ENCODE measurements at places on chromosomes 13 and 19. TPM values are rescaled to one million over a fixed set of nuclear protein-coding genes. Genes with fewer than 3 reads are reported as not detected.

ZNF524 gene
- 31.2 TPM for total RNA-seq

DNA sequence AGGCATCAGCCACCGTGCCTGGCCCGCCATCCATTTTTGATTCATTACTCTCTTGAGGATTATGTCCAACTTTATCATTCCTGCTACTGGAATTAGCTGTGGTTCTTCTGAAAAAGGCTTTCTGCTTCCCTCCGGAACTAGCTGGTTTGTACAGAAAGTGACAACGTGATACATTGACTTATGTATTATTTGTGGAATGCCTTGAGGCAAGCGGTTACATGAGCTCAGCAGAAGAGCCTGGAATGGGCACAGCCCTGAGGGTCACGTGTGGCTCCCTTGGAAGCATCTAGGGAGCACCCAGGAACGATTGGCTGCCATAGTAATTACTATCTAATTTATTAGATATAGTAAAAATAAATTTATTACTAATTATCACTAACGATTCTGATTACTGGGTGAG, 14.4 kb upstream of the RETN start:
- no peaks in the 10 kb centered on the region for H3K36me3 ChIP-seq
- H3K4me1 ChIP-seq, result peaks cover 35% of the 10 kb centered on the region
- H3K27ac ChIP-seq, result no peak overlapping the region
- no peak overlapping the region for H3K4me3 ChIP-seq
- DNase-seq, result no peak
- H3K27me3 ChIP-seq, result peaks cover 2% of the 10 kb centered on the region

- DNase-seq, result no peak
- peaks cover 7% of the 10 kb centered on the region for H3K4me1 ChIP-seq
- H3K4me3 ChIP-seq, result no peak overlapping the region
- no peak overlapping the region for H3K27ac ChIP-seq
Measured at GRCh38 chr13:48210178-48210577, 22.8 kb upstream of the ITM2B start.

DNA sequence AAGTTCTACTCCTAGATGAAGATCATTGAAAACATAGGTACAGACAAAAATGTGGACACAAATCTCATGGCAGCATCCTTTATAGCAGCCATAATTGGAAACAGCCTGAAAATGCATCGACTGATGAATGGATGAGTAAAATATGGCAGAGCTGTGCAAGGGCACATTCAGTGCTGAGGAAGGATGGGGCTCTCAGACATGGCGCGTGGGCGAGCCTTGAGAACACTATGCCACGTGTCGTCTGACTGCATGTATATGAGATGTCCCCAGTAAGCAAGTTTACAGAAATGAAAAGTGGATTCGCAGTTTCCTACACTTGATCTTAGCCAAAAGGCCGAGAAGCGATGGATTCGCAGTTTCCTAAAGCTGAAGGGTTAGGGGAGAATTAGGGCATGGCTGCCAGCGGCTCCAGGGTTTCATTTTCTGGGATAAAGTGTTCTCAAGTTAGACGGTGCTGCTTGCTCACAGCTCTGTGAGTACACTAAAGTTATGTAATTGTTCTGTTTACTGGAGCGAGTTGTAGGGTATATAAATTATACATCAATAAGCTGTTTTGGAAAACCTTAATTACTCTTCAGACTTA, 78.0 kb downstream of the RAB20 start:
- H3K36me3 ChIP-seq, result no peaks in the 10 kb centered on the region
- DNase-seq, result no peak
- no peaks in the 10 kb centered on the region for H3K4me1 ChIP-seq
- peaks cover 3% of the 10 kb centered on the region for H3K27me3 ChIP-seq

GRCh38 chr13:44191504-44192171, 182.0 kb upstream of the SERP2 start:
- H3K4me1 ChIP-seq, result peaks cover 29% of the 10 kb centered on the region
- peaks cover 1% of the 10 kb centered on the region for H3K36me3 ChIP-seq
- H3K27me3 ChIP-seq, result peaks cover 30% of the 10 kb centered on the region
- peak overlapping the region; percentile 8 for H3K4me3 ChIP-seq

NOVA2 gene
- total RNA-seq, result 0.04 TPM

ZNF546 gene
- 8.9 TPM for total RNA-seq

GRCh38 chr13:77986713-77987112, 68.1 kb upstream of the EDNRB start:
- DNase-seq, result no peak
- peaks cover 7% of the 10 kb centered on the region for H3K27me3 ChIP-seq
- H3K27ac ChIP-seq, result no peak overlapping the region
- H3K4me3 ChIP-seq, result no peak overlapping the region
- no peaks in the 10 kb centered on the region for H3K36me3 ChIP-seq

GRCh38 chr19:15332311-15332996, at the start of gene BRD4:
Gene BRD4 (minus strand): TSS chr19:15332539. CDS start chr19:15273099, 59,440 bp downstream.
- peak; percentile 74 for DNase-seq
- H3K36me3 ChIP-seq, result peaks cover 9% of the 10 kb centered on the region
- peaks cover 40% of the 10 kb centered on the region for H3K4me1 ChIP-seq
- H3K27ac ChIP-seq, result peak within 1 kb of the TSS; percentile 94
- no peaks in the 10 kb centered on the region for H3K27me3 ChIP-seq

- H3K27ac ChIP-seq, result no peak overlapping the region
- no peak overlapping the region for H3K4me3 ChIP-seq
- no peak for DNase-seq
- no peaks in the 10 kb centered on the region for H3K4me1 ChIP-seq
Measured at GRCh38 chr13:109198585-109198984, 569.2 kb downstream of the MYO16 start.

GRCh38 chr19:6211632-6212402, 68.0 kb downstream of the MLLT1 start:
- H3K4me1 ChIP-seq, result no peaks in the 10 kb centered on the region
- H3K36me3 ChIP-seq, result peaks cover 6% of the 10 kb centered on the region
- H3K27me3 ChIP-seq, result no peaks in the 10 kb centered on the region

DNA sequence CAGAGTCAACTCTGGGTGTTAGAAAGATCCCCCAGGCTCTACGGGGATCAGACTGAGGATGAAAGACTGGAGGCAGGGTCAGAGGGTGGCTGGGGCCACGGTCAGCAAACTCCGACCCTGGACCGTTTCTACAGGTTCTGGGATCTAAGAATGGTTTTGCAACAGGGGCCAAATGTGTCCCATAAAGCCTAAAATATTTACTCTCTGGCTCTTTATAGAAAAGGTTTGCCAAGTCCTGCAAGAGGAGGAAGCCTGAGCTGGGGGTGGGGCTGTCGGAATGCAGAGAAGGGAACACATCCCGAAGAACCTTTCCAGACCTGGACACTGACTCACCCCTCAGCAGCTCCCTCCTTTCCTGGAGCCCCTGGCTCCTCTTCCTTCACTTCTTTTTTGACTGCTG, 20.7 kb downstream of the LIG1 start:
- no peak for DNase-seq
- H3K36me3 ChIP-seq, result peaks cover 38% of the 10 kb centered on the region
- H3K27me3 ChIP-seq, result no peaks in the 10 kb centered on the region
- no peak overlapping the region for H3K4me3 ChIP-seq
- peaks cover 3% of the 10 kb centered on the region for H3K4me1 ChIP-seq
- no peak overlapping the region for H3K27ac ChIP-seq

- DNase-seq, result no peak
- H3K36me3 ChIP-seq, result no peaks in the 10 kb centered on the region
- peaks cover 2% of the 10 kb centered on the region for H3K4me1 ChIP-seq
Measured at GRCh38 chr13:73656863-73657262, 477.3 kb downstream of the KLF12 start.

THAP8 gene
- total RNA-seq, result 7.0 TPM

SBK3 gene
- total RNA-seq, result not detected

- DNase-seq, result no peak
- H3K27me3 ChIP-seq, result no peaks in the 10 kb centered on the region
- H3K36me3 ChIP-seq, result peaks cover 11% of the 10 kb centered on the region
- peaks cover 20% of the 10 kb centered on the region for H3K4me1 ChIP-seq
- H3K4me3 ChIP-seq, result no peak overlapping the region
Measured at GRCh38 chr19:13782537-13782936, 8.3 kb downstream of the C19orf53 start.

GRCh38 chr13:113013303-113013702, 44.3 kb downstream of the MCF2L start:
- H3K36me3 ChIP-seq, result peaks cover 3% of the 10 kb centered on the region
- H3K4me1 ChIP-seq, result no peaks in the 10 kb centered on the region
- H3K4me3 ChIP-seq, result no peak overlapping the region
- no peak overlapping the region for H3K27ac ChIP-seq
- no peak for DNase-seq
- H3K27me3 ChIP-seq, result no peaks in the 10 kb centered on the region

DNA sequence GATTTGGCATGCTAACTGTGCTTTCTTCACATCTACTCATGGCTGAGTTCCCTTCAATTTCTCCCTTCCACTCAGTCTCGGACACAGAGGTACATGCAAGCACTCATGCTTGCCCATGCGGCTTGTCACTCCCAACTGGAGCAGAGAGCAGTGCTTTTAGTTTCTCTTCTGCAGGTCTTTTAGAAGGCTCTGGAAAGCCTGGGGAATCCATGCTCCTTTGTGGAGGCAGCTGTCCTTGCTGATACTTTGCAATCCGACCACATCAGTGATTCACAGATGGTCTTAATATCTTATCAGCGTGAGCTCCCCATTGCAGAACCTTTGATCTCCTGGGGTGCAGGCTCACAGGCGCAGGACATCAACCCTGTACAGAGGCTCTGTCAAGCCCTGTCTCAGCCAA, 203.9 kb downstream of the COL4A1 start:
- no peak overlapping the region for H3K27ac ChIP-seq
- no peaks in the 10 kb centered on the region for H3K36me3 ChIP-seq
- no peaks in the 10 kb centered on the region for H3K27me3 ChIP-seq
- no peaks in the 10 kb centered on the region for H3K4me1 ChIP-seq
- DNase-seq, result no peak

ZNF66 gene
- total RNA-seq, result 14.0 TPM

DNA sequence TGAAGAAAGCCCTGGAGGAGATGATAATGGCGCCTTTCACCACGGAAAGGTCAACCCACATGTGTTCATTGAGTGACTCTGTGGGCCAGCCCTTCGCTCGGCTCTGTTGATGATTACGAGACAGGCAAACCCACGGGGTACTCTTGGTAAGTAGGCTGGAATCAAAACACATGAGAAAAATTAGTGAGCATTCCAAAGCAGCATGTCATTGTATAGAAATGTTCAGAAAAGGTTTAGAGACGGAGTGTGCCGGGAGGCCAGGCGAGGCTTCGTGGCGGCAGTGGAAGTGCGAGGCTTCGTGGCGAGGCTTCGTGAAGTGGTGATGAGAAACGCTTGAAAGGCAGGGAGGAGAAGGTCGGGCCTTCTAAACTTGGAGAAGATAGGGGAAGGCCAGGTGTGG, 144.3 kb downstream of the ZNF536 start:
- DNase-seq, result no peak
- H3K27me3 ChIP-seq, result no peaks in the 10 kb centered on the region
- H3K4me3 ChIP-seq, result no peak overlapping the region
- H3K36me3 ChIP-seq, result no peaks in the 10 kb centered on the region
- H3K4me1 ChIP-seq, result no peaks in the 10 kb centered on the region

MEIOSIN gene
- total RNA-seq, result not detected

GRCh38 chr13:106033659-106034058, 501.8 kb downstream of the EFNB2 start:
- H3K4me3 ChIP-seq, result no peak overlapping the region
- no peaks in the 10 kb centered on the region for H3K36me3 ChIP-seq
- no peak for DNase-seq
- no peaks in the 10 kb centered on the region for H3K4me1 ChIP-seq
- no peaks in the 10 kb centered on the region for H3K27me3 ChIP-seq
- no peak overlapping the region for H3K27ac ChIP-seq

ZNF471 gene
- 1.5 TPM for total RNA-seq

- H3K36me3 ChIP-seq, result no peaks in the 10 kb centered on the region
- peak; percentile 59 for DNase-seq
- peaks cover 2% of the 10 kb centered on the region for H3K4me1 ChIP-seq
- no peak overlapping the region for H3K27ac ChIP-seq
- H3K27me3 ChIP-seq, result no peaks in the 10 kb centered on the region
Measured at GRCh38 chr13:48731957-48732569, 78.3 kb downstream of the CYSLTR2 start.

MISP3 gene
- 0.69 TPM for total RNA-seq

IGLON5 gene
- total RNA-seq, result not detected

- no peaks in the 10 kb centered on the region for H3K36me3 ChIP-seq
- H3K4me3 ChIP-seq, result no peak overlapping the region
- no peaks in the 10 kb centered on the region for H3K4me1 ChIP-seq
- no peak for DNase-seq
- peaks cover 6% of the 10 kb centered on the region for H3K27me3 ChIP-seq
Measured at GRCh38 chr13:110280985-110281688, 25.8 kb downstream of the COL4A1 start.

ZSWIM9 gene
- total RNA-seq, result 6.9 TPM

CHMP2A gene
- 128 TPM for total RNA-seq

PLD3 gene
- total RNA-seq, result 70.8 TPM

PTGER1 gene
- 0.19 TPM for total RNA-seq

GRCh38 chr19:54325194-54325621, 12.2 kb upstream of the LILRA5 start:
- DNase-seq, result peak; percentile 66
- H3K4me1 ChIP-seq, result peaks cover 14% of the 10 kb centered on the region
- no peak overlapping the region for H3K27ac ChIP-seq
- no peak overlapping the region for H3K4me3 ChIP-seq
- peaks cover 20% of the 10 kb centered on the region for H3K27me3 ChIP-seq

GRCh38 chr19:49113762-49114629, at the start of gene LIN7B:
Gene LIN7B (plus strand): TSS chr19:49114370. CDS start chr19:49114405, 35 bp downstream.
- DNase-seq, result peak; percentile 65
- H3K4me3 ChIP-seq, result peak within 1 kb of the TSS; percentile 72
- H3K36me3 ChIP-seq, result peaks cover 4% of the 10 kb centered on the region
- H3K27ac ChIP-seq, result peak within 1 kb of the TSS; percentile 13
- peaks cover 31% of the 10 kb centered on the region for H3K4me1 ChIP-seq
- no peaks in the 10 kb centered on the region for H3K27me3 ChIP-seq

- H3K36me3 ChIP-seq, result no peaks in the 10 kb centered on the region
- peaks cover 5% of the 10 kb centered on the region for H3K4me1 ChIP-seq
- no peak overlapping the region for H3K4me3 ChIP-seq
- H3K27ac ChIP-seq, result no peak overlapping the region
- no peak for DNase-seq
- peaks cover 9% of the 10 kb centered on the region for H3K27me3 ChIP-seq
Measured at GRCh38 chr13:44096901-44097300, 217.2 kb downstream of the LACC1 start.

- H3K36me3 ChIP-seq, result peaks cover 4% of the 10 kb centered on the region
- no peaks in the 10 kb centered on the region for H3K27me3 ChIP-seq
- no peak overlapping the region for H3K27ac ChIP-seq
- DNase-seq, result no peak
Measured at GRCh38 chr13:100273552-100273951, 184.7 kb downstream of the PCCA start.

DNA sequence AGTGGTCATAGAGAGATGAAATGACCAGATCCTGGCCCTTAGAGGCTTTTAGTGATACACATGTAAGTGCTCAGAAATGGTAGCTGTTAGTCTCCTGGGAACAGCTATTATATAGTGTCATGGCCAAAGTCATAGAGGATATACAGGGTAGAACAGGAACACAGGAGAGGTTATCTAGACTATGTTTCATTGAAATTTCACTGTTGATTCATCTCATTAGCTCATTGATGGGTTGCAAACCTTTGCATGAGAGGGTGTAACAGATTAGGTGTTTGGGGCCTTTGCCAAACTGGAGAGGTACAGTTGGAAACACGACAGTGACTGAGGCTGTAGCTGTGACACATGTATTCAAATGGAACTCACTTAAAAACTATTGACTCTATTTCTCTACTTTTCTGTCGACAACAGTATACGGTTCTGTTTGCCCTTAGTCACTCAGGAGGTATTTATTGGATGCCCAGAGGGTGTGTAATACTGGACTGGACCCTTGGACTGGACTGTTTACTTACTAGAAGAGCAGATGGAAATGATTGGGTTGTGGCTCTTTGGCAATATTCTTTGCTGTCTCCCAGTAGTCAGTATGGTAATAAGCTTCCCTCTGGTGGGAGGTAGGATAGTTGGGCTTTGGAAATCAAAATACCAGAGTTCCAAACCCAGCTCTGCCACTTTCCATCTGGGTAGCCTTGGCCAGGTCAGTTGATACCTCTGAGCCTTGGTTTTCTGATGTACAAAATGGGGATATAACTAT, 29.8 kb downstream of the ARHGAP35 start:
- DNase-seq, result no peak
- no peak overlapping the region for H3K27ac ChIP-seq
- H3K27me3 ChIP-seq, result no peaks in the 10 kb centered on the region
- no peaks in the 10 kb centered on the region for H3K36me3 ChIP-seq

FGF22 gene
- total RNA-seq, result not detected
